ENCODE measurements at places on chromosomes 6 and 20.

DNA sequence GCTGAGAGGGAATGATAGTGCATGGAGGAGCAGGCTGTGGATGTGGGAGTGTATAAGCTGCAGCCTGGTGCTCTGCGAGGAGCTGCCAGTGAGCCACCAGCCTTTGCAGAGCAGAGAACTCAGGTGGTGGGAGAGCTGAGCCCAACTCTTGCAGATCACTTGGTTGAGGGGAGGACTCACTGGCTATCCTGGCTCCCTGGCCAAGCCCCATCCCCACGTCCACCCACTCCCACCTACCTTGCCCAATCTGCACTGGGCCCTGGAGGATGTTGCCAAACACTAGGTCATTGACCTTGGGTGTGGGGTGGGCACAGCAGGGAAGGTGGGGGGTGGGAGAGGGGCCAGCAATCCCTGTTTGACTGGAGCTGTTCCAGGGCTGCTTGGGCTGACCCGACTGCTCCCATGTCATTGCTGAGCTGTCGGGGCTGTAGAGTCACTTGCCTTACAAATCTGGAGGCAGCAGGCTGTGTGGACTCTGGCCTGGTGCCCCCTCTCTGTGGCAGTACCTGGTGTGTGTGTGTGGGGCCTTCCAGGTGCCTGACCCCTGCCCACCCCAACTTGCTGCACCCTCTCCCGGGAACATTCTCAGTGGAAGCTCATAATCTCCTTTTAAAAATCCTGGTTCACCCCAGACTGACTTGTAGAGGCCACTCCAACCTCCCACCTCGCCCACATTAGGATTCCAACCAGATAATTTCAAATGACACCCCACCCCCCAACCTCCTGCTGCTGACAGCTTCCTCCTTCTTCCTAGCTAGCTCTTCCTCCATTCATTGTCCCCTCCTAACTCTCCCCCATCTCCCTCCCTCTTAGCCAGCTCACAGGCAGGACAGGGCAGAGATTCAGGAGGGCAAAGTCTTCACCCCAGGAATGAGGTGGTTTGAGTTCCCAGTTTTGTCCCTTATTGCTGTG lies 162.3 kb downstream of the MRPL14 start:
- DNase-seq, result peak; percentile 38

- DNase-seq, result no peak
Measured at GRCh38 chr6:25832307-25832662, 433 bp upstream of the SLC17A1 start.

- no peak for DNase-seq
Measured at GRCh38 chr6:29908710-29909109, 33.6 kb upstream of the HLA-A start.

GRCh38 chr6:40334496-40335270 lies 252.5 kb downstream of the LRFN2 start:
- DNase-seq, result no peak

DNA sequence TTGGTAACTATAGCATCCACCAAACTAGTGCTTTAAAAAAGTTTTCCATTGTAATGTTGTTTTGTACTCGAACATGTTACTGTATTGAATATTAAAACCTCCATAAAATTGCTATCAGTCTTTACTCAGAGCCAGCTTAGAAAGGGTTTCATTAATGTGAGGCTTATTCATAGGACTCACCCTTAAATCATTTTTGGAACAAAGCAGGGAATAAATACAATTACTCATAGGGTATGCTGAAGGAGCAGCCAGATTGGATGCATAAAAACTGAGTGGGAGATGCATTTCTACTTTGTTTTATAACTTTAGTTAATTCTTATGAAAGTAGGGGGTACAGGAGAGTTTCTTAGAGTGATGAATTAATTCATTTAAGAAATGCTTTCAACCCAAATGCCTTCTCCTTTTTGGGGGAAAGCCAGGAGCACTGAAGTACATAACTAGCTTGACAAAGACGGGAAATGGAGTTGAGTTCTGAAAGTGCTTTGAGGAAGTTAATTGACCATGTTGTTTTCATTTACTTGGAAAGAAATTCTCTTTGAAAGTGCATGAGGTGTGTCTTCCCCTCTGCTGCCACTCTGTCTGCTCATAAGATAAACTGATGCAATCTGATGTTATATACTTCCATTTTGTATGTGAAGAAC lies 90.3 kb downstream of the RNF144B start:
- no peak for DNase-seq

DNA sequence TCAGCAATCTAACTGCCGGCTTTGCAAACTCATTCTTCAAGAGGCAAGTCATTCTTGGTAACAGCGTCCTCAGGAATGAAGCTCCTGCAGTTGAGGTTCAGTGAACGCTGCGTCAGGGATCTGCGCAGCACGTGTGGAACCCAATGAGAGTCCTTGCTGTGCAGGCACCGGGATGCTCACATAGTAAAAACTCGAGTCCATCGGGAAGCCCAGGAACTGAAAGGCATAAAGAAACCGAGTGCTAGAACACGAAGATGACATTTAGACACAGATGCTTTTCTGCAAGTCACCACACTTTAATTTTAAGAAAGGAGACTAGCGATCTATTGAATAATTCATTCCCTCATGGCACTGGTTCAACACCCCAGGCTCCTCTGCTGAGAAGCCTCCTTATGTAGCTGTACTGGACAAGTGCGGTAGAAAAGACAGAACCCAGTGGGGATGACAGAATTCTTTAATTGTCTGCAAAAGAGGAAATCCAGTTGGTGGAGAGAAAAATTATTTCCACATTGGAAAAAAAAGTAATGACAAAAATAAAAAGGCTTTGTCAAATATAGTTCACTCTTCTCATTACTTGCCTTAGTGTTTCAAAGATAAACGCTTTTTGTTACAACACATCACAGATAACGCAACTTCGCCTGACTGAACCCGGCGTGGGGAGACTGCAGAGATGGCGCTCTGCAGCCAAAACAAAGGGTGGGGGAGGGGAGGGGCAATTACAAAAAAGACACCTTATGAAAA lies 1.9 kb upstream of the AFDN start:
- no peak for DNase-seq

- no peak for DNase-seq
Measured at GRCh38 chr6:53302678-53303360, 45.9 kb downstream of the ELOVL5 start.

GRCh38 chr6:149202100-149202499 lies 115.4 kb upstream of the TAB2 start:
- DNase-seq, result no peak

DNA sequence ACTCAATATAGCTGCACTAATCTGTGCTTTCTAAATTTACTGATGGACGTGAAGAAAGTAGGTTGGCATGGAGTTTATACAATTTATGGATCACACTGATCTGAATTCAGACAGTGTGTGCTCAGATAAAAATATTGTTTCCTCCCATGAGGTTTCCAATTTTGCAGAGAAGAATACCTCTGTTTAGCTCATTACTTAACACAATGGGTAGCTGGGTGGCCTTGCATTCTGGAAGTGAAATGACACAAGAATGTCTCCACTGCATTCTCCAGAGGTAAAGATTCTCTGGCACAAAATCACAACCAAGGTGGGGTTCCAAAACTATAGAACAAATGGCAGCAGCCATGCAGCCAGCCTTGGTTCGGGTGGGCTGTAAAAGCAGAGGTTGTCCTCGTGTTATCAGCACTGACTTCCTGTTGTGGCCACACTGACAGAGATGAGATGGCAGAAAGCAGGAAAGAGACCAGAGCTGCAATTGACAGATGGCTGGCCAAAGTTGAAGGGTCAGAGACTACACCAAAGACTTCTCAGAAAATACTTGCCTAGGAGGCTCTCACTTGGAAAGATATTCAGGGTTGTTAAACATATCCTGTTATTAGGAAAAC lies 50.2 kb downstream of the HDAC2 start:
- DNase-seq, result no peak

DNA sequence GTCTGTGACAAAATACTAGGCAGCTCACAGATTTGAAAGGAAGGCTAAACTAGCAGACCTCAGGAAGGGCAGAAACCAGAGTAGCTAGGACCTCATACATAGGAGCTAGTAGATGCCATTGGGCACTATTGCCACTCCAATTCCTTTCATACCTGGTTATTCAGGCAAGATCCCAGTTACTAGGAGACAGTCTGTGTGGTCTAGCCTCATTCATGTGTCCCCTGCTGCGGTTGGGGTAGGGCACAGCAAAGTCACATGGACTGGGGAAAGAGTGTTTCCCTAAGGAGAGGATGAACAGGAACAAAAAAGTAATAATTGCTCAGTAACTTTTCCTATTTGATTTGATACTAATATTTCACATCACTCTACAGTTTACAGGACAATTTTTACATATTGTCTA lies 204.6 kb upstream of the HEY2 start:
- DNase-seq, result no peak

DNA sequence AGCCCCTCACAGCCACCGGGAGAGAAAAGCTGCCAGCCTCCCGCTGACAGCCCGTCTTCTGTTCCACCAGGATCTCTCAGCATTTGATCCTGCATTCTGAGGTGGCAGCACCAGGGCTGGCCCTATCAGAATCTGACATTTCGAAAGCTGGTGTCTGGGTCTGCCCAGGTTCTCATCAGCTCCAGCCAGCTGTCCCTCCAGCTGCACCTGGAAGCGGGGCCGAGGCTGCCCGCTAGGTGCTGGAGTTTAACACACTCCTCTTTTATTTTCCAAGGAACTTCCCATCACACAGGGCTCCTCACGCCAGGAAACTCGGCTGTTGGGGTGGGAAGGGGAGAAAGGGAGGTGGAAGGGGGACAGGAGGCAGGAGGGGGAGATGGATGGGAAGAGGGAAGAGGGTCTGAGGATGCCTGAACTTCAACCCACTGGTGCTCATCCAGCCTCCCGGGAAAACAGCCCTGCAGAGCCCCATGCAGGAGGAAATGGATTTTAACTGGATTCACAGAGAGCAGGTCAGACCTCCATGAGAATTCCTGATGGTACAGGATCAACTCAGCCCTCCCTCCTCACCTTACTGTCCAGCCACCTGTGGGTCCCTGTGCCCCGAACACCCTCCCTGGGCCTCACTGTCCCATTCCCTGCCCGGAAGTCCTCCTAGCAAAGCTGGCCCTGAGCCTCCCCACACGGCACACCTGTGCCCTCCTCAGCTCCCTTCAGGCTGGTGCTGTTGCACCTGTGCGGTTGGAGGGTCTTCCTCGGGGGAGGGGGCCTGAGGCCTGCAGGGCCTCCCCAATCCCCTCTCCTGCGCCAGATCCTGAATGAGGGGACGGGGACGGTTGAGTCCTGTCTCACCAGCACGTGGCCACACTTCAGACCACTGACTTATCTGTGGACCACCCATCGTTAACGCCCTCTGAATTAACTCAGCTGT lies 3.9 kb upstream of the LSM14B start:
- no peak for DNase-seq

DNA sequence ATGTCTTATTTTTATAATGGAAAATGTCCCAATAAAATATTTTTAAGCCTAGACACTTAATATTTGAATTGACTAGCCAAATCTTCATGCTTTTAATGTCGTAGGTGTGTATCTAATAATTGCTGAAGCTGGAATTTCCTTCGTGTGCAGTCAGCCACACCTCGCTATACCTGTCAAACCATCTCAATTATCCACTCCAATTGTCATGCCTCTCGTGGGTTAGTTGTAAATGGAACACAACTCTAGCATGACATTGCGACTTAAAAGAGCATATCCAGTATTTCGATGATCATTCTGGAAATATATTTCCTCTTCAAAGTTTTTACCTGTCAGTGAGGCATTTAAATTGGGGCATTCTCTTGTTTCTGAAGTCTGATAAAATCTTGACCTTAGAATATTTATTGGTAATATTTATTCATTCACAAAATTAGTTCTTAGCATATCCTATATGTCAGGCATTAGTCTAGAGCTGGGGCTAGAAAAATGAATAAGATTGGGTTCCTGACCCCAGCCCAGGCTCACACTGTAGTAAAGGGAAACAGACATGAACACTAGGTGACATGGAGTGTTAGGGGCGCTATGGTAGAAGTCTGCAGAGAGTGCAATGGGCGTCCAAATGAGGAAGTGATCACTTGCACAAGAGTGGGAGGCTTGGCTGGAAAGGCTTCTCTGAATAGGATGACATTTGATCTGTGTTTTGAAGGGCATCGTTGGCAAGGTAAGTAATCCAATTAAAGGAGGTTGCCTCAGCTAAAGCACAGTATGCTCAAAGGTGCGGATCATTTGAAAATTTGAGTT lies 11.0 kb upstream of the CFAP206 start:
- no peak for DNase-seq

GRCh38 chr6:111592726-111593511 lies 12.8 kb downstream of the TRAF3IP2 start:
- DNase-seq, result peak; percentile 26

- no peak for DNase-seq
Measured at GRCh38 chr6:132598473-132598872, 8.9 kb upstream of the TAAR5 start.

GRCh38 chr20:62929051-62929538 lies 2.8 kb upstream of the DIDO1 start:
- DNase-seq, result peak; percentile 82

- no peak for DNase-seq
Measured at GRCh38 chr6:32883789-32884188, 29.8 kb downstream of the PSMB9 start.

- no peak for DNase-seq
Measured at GRCh38 chr6:111812060-111813038, 60.9 kb downstream of the FYN start.

- no peak for DNase-seq
Measured at GRCh38 chr6:160774399-160774798, 72.4 kb downstream of the PLG start.

DNA sequence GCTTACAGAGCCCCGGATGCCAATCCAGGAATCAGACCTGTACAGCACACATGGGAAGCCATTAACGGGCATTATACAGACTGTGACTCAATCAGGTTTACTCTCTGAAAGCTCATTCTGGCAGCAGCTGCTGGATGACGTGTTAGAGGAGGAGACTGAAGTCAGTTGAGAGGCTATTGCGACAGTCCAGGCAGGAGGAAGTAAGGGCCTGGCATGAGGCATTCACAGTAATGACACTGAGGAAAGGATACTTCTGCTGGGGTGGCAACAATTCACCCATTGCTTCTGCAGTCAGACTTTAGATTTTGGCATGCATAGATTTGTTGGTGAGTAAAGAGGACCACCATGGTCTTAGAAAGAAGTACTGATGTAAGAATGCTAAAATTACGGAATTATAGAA lies 151.0 kb upstream of the HEY2 start:
- DNase-seq, result no peak

GRCh38 chr20:3818155-3819151 lies 1.9 kb upstream of the AP5S1 start:
- DNase-seq, result no peak
